ENCODE measurements at places on chromosomes 5 and 9.

DNA sequence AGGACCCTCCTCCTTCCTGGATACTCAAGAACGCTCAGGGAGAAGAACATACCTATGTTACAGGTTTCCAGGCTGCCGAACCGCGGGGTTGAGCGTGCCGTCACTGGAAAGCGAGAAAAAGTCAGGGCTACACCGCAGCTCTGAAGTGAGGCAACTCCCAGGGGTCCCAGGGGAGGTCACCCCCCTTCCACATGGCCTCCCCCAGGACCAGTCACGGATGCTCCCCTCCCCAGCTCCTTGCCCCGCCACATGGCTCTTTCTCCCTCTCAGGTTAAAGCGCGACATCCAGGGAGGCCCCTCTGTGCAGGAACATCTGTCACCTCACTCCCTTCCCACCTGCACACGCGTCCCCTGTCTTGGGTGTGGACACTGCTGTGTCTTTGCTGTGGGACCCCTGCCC is 44.0 kb upstream of the ZNF354A start:
- DNase-seq = no peak

GRCh38 chr9:127612939-127613582 is 984 bp downstream of the STXBP1 start:
- no peak for DNase-seq

DNA sequence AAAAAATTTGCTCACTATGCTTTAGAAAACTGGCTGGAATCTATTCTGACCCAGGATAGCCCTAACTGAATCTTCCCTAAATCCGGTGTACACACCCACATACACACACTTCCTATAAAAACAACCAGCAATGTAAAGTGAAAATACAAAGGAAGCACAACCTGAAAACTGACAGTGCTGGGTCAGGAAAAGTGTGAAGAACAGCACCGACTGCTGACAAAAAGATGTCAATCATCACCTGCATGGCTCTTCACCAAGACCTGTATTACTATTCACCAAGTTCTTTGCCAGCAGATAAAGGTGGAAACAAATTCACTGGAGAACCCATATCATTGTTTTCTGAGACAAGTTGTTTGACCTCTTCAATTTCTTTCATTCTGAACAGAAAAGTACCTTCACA is 293.8 kb upstream of the GRAMD2B start:
- no peak for DNase-seq

DNA sequence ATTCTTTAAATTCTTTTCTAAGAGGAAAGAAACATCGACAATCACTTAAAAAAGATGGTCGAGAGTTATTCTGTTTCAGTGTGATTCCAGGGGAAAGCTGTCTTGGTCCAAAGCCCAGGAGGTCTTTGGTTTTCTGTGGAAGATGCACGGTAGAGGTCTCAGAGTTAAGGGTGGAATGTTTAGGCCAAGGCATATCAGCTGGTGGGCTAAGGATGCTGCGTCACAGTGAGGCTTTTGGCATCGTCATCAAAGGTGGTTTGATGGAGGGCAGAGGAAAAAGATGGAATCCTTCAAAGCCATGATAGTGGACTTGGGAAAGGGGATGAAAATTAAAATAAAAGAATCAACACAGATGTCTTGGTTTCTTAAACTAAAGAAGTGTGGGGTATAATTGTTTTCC is 137.3 kb upstream of the ANKH start:
- DNase-seq = no peak

DNA sequence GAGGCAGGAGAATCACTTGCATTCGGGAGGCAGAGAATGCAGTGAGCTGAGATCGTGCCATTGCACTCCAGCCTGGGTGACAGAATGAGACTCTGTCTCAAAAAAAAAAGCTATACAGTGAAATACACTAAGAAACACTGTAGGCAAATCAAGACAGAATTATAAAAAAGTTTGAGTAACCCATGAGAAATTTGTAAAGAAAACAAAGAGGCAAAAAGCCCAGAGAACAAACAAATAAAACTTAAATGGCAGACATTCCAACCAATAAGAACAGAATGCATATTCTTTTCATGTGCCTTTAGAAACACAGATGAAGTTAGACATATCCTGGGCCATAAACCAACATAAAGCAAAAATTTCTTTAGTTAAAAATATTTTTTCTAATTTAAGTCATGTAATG is 30.6 kb downstream of the ZNF169 start:
- no peak for DNase-seq

DNA sequence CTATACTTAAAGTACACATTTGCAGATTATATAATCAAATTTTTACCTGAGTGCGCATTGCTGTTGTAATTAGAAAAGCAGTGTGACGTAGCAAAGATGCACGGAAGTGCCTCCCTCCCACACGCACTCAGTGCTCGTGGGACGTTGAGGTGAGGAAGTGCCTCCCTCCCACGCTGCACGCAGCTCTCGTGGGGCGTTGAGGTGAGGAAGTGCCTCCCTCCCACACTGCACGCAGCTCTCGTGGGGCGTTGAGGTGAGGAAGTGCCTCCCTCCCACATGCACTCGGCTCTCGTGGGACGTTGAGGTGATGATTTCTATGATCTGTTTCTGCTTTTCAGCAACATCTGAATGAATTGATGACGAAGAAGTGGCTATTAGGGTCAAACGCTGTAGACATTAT is 21.0 kb downstream of the EXOC3 start:
- DNase-seq = no peak

DNA sequence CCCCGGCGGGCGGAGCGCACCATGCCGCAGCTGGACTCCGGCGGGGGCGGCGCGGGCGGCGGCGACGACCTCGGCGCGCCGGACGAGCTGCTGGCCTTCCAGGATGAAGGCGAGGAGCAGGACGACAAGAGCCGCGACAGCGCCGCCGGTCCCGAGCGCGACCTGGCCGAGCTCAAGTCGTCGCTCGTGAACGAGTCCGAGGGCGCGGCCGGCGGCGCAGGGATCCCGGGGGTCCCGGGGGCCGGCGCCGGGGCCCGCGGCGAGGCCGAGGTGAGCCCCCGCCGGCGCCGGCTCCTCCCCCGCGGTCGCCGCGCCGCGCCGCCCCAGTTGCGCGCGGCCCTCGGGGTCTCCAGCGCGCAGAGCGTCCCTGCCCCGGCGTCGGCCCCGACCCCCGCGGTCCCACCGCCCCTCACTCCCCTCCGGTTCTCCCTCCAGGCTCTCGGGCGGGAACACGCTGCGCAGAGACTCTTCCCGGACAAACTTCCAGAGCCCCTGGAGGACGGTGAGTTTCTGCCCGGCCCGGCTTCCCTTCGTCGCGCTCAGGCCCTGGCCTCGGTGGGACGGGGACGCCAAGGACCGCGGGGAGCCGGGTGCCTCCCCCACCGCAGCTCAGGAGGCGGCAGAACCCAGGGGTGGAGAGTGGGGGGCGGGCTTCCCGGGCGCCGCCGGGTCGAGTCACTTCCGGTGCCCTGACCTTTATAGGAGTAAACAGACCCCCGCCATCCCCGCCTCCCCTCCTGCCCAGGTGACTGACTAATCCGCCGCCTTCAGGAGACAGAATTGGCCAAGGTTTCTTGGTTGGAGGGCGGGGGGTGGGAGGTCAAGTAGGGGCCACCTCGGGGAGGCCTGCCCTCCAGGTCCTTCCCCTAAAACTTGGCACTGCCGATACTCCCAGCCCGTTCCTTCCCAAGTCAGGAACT is 665 bp downstream of the TCF7 start:
- no peak for DNase-seq

GRCh38 chr9:91681461-91682305 is 258.1 kb upstream of the NFIL3 start:
- DNase-seq = no peak

DNA sequence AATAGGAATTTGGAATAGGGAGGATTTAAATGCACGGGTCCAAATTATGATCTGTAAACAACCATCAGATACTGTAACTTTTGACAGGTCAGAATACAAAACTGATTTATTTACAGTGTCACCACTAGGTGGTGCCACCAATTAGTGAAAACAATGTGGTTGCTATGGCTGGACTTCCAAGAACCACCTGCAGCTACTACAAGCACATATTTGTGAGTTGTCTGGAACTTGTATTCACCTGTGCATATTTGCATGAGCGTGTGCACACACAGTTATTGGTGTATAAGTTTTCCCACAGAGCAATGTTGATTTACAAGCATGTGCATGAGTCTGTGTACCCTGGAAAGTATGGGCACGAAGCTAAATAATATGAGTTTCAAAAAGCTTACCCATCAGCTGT is 3.0 kb upstream of the HRCT1 start:
- peak; percentile 22 for DNase-seq

- DNase-seq = no peak
These were observed 1245.5 kb upstream of the DMAC1 start for GRCh38 chr9:9045072-9045471.
